ENCODE measurements at places on chromosomes 11 and 22.
A peak's percentile ranks its signal among the peaks of the same experiment; 100 is the strongest.

DNA sequence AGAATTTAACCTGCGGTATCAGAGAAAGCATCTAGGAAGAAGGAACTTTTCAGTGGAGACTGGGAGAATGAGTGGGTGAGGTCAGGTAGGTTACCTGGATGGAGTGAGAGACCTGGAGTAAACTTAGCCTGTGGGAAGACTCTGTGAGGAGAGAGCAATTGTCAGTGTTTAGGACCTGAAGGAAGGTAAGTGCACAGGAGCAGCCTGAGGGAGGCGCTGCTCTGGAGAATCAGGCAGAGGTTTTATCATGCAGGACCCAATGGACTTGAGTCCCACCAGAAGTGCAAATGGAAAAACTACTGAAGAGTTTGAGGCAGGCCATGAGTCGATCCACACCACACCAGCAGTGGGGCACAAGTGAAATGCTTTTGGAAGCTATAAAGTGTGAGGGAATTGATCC, 10.6 kb upstream of the IFTAP start:
- no peak for DNase-seq

DNA sequence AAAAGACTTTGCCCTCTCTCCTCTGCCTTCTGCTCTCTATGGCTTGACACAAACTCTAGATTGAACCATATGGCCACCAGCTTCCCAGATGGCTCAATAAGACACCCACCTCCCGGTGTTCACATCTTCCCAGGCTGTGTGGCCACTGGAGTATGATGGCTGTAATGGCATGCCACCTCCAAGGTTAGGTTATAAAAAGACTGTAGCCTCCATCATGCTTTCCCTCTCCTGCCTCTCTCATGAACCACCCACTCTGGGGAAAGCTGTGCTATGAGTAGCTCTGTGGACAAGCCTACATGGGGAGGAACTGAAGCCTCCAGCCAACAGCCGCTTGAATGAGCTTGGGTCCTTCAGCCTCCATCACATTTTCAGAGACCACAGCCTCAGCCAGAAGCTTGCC, 479.2 kb downstream of the MIAT start:
- DNase-seq, result no peak

GRCh38 chr11:10314199-10315072, 9.6 kb downstream of the ADM start:
- peak; percentile 54 for DNase-seq

- DNase-seq, result peak; percentile 83
These were observed 1.3 kb upstream of the TM7SF2 start for GRCh38 chr11:65110354-65110861.

GRCh38 chr22:19853058-19853878, 1.4 kb downstream of the GNB1L start:
- no peak for DNase-seq

DNA sequence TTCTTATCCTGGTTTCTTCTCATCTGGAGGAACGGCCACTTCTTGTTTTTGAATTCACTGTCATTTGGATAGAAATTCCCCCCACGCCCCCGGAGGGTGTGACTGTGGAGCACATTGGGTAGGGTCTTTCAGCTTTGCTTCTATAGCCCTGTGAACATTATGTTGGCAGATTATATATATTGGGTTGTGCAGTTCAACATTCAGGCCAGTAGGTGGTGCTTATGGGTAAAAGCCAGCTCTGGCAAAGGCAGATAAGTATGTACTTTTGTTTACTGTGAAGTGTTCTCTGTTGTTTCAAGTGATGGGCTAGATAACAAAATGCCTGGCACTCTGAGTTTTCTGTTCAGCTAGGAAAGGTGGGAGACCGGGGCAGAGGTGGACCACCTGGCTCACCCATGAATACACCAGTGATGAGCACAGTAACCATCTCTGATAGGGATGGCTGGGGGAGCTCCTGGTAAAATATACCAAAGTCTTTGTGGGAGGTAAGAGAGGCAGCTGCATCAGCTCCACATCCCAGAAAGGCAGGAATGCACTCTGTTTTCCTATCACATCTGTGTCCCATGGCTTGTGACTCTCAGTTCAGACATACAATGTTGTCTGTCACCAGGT, 1348.2 kb upstream of the RAG2 start:
- DNase-seq, result peak; percentile 41

GRCh38 chr11:95360377-95361075, 129.5 kb upstream of the SESN3 start:
- peak; percentile 28 for DNase-seq

DNA sequence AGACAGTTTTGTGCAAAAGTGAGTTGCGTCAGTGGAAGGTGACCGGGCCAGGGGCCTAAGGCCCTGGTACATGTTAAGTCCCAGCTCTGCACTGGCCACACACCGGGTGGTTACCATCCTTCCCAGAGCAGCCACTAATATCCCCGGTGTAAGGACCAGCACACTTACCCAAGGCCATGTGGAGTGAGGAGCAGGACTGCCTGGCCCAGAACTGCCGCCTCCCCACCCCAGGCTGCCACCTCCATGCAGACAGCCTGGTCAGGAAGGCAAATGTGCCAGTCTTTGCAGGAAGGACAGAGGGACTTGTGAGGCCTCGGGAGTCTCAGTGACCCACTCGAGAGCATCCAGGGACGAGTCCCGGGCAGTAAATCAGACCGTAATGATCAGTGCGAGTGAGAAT, 102.9 kb downstream of the MORC2 start:
- DNase-seq, result no peak

- no peak for DNase-seq
These were observed 6.3 kb upstream of the CDC42EP2 start for GRCh38 chr11:65308281-65308891.

DNA sequence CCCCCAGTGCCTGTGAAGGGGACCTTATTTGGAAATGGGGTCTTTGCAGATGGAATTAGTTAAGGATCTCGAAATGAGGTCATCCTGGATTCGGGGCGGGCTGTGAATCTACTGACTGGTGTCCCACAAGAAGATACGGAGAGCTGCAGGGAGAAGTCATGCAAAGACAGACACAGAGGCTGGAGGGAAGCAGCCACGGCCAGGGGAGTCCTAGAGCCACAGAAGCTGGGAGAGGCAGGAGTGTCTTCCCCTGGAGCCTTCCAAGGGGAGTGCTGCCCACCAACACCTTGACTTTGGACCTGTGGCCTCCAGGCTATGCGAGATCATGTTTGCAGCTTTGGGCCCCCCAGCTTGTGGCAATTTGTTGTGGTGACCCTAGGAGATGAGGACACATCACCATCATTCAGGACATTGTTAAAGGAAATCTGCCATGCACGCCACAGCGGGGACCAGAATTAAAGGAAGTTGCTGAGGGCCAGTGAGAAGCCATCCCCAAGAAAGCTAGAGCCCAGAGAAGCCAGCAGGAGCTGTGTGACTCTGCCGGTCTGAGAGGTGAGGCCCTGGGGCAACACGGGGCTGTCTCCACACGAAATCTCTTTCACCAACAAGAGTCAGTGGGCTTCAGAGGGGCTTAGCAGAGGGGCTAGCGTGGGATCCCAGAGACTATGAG, 434.7 kb downstream of the BRD1 start:
- DNase-seq, result no peak

DNA sequence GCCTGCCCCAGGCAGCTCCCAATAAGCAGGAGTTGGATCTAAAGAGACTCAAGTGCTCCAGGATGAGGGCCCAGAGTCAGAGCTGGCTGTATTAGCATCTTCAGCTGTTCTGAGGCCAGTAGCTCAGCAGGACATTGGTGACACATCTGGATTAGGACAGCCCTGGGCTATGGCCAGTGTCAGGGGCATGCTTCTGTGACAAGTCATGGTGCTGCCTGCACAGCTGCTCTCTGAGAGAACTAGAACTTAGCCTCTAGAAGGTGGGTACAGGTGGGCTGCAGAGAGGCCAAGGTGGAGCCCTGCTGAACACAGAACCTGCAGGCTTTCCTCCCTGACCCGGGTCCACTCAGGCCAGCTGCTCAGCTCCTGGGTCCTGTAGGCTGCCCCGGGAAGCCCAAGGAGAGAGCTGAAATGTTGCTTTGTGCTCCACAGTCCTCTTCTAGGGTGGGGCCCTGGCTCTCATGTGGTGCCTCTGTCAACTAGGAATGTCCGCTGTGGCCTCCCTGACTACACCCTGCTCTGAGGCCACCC, 426.9 kb downstream of the SOX6 start:
- DNase-seq, result no peak

Measured in fibroblast of the aortic adventitia (primary cell).